HS-27A (cell line): ENCODE measurements at places on chromosomes 16 and 17.

DNA sequence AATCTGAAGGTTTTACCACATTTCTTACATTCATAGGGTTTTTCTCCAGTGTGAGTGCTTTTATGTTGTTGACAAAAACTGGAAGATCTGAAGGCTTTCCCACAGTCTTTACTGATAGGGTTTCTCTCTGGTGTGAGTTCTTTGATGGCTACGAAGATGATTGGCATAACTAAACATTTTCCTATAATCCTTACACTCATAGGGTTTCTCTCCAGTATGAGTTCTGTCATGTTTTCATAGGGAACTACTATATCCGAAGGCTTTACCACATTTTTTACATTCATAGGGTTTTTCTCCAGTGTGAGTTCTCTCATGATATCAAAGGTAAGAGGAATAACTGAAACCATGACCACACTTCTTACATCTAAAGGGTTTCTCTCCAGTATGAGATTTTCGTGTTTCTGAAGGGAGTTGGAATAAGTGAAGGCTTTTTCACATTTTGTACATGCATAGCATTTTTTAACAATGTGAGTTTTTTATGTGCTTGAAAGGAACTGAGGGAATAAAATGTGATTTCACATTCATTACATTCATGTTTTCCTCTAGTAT is 1987.7 kb downstream of the TP53TG3F start:
- DNase-seq: no peak

DNA sequence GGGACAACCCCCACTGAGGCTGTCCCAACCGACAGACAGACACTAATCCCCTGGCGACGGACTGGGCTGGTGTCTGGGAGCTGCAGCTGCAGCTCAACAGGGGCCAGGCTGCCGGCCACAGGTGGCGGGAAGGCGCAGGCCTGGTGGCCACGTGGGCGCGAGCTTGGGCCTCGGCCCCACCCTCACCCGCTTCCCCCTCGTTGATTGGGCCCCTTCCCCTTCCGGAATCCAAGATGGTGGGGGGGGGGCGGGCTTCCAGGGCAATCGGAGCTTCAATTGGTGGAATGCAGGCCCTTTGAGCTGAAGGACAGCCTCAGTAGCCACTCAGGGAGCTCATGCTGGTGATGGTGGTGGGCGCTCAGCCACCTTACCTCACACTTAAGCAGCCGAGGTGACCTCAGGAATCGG is 8.7 kb upstream of the TBX4 start:
- no peak for DNase-seq

GRCh38 chr16:79400462-79401149 is 199.9 kb downstream of the MAF start:
- no peak for DNase-seq

GRCh38 chr16:87411375-87412271 is 19.5 kb downstream of the MAP1LC3B start:
- no peak for DNase-seq

GRCh38 chr17:81537856-81538555 is 9.8 kb downstream of the FSCN2 start:
- DNase-seq: no peak

GRCh38 chr17:41588126-41588810 is 1.6 kb upstream of the KRT14 start:
- DNase-seq: no peak

DNA sequence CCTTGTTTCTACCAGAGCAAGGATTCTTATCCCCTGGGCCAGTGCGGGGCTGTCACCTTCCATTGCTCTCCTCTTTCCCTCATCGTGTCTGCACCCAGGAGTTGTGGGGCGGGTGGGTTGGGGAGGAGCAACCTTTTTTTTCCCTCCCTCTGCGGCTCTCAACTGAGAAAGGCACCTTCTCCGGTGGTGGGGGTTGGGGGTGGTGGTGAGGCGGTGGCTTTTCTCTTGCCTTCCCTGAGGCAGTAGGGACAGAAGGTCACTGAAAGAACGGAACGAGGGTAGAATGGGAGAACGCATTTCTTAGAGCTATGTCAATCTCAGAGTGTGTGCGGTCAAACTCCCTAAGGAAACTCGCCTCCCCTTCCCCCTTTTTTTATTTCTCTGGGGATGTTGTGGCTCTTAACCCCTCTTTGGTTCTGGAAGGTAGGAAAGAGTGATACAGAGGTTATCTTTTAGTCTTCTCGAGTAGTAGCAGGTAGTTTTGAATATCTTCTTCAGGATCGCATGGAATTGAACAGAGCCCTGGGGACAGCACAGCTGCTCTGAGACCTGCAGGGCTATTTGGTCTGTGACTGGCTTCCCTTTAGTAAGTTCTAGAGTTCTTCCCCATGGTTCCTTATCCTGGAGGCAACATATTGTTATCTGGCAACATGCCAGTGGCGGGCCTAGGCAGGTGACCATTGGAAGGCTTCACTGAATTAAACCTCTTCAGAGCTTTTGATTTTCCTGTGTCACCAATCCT is 994 bp downstream of the CLTC start:
- DNase-seq: peak; percentile 14

GRCh38 chr16:84294117-84294516 is 561 bp upstream of the WFDC1 start:
- no peak for DNase-seq

DNA sequence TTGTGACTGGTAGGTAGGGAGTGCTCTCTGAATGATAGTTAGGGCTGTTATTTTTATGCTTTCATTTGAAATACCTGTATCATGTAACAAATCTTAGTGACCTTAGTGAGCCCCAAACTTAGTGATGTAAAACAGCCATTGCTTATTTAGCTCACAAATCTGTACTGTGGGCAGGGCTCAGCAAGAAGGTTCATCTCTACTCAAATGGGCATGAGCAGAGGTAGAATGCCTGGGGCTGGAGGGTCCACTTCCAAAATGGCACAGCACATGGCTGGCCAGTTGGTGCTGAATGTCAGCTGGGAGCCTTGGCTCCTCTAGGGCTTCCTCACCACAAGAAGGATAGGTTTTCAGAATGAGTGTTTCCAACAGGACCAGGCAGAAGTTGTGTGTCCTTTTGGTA is 49.3 kb upstream of the FOXF1 start:
- no peak for DNase-seq

DNA sequence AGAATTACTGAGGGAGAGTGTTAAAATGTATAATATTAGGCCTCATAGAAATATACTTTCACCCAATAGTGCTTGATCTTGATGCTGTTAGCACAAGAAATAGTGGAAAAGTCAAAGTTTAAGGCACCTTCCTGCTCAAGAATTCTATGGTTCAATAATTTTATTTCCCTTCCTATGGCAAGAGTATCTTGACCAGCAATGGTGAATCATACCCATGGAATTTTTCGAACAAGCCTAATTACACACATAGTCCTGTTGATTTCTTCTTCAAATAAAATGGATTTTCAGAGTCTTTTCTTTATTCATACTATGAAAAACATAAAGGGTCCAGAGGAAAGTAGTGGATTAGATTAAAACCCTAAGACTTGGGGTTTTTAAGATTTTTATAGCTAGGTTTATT is 810.6 kb downstream of the CDH11 start:
- DNase-seq: peak; percentile 20

DNA sequence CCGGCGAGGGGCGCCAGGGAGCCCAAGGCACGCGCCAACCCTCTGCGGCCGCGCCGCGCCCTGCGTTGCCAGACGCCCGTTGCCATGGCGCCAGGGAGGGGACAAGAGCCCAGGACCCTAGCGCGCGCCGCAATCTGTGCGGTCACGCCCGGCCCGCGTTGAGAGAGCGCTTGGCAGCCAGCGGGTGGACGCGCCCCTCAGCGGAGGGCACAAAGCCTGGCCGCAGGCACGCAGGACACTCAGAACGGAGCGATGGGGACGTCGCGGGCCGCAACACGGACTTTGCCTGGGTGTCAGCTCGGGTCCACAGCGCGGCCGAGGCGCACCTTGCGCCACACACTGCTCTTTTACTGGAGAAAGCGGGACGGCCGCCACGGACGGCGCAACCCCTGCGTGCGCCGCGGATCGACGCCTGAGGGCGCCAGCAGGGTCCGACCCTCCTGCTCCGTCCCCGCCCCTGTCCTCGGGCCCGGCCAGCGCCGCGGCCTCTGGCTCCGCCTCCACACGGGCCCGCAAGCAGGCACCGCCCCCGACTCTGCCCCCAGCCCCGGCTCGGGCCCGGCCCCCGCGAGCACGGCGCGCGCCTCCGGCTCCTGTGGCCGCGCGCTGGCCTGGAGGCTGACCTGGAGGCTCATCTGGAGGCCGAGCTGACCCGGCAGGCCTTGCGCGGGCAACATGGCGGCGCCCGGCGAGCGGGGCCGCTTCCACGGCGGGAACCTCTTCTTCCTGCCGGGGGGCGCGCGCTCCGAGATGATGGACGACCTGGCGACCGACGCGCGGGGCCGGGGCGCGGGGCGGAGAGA is at the start of gene GFER:
Gene GFER, plus strand, starts transcription at position 650 of the 803 bp plus-strand sequence. Its CDS starts 26 bp downstream, at position 676.
- DNase-seq: no peak
